Suprapubic skin (tissue), 4 donors: ENCODE measurements at places on chromosomes 5 and 9. TPM values are rescaled to one million over a fixed set of nuclear protein-coding genes. Genes with fewer than 3 reads are reported as not detected.

The SOX30 gene
- total RNA-seq: not detected

The F2RL2 gene
- 1.2 TPM for total RNA-seq

The OMD gene
- 2.5 TPM for total RNA-seq

The LECT2 gene
- not detected for total RNA-seq

The MCCC2 gene
- 33.2 TPM for total RNA-seq

The KCNMB1 gene
- 2.1 TPM for total RNA-seq

The FOXI1 gene
- total RNA-seq: 4.3 TPM

The ZDHHC11B gene
- 25.4 TPM for total RNA-seq

The CD14 gene
- 12.6 TPM for total RNA-seq

The NELFB gene
- total RNA-seq: 45.0 TPM
